Pancreas (tissue), 10 donors: ENCODE measurements at places on chromosomes 4 and X. TPM values are rescaled to one million over a fixed set of nuclear protein-coding genes. Genes with fewer than 3 reads are reported as not detected.

The SYP gene
- total RNA-seq, result 9.8 TPM

- DNase-seq, result no peak
Observed at GRCh38 chrX:22660756-22661155, 339.0 kb upstream of the DDX53 start.

The P2RY10 gene
- 0.14 TPM for total RNA-seq

DNA sequence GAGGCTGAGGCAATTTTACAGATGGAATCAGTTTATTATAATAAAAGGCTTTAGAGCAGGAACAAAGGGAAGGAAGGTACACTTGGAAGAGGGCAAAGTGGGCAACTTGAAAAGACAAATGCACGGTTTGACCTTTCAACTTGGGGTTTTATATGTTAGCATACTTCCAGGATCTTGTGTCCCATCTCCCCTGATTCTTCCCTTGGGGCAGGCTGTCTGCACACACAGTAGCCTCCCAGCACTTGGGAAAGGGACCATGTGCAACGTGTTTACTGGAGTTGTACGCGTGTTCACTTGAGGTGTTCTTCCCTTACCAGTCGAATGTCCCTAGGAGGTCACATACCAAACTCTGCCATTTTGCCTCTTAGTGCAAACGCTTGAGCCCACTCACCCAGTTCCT, 7.3 kb downstream of the PPA2 start:
- DNase-seq, result no peak

The TEX13B gene
- total RNA-seq, result not detected

The DCAF8L2 gene
- total RNA-seq, result not detected

GRCh38 chr4:181189751-181190150, 1053.5 kb upstream of the TENM3 start:
- DNase-seq, result no peak

GRCh38 chr4:83062739-83063138, 27.8 kb downstream of the COPS4 start:
- DNase-seq, result no peak

DNA sequence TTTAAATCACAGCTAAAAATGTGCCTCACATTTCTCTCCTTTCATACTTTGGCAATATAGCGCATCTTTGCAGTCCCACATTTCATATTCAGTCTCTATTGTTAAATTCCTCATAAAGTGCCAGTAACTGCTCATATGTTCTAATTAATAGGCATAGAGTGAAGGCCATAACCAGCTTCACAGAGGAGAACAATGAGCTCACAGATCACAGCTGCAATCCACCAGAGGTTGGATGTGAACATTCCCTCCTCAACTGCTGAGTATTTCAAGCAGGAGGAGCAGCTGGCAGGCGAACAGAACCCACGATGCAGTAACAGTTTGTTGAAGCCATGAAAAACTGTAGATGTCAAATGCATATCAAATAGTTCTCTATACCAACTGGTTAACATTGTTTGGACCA, 2088.7 kb upstream of the AGA start:
- DNase-seq, result no peak

DNA sequence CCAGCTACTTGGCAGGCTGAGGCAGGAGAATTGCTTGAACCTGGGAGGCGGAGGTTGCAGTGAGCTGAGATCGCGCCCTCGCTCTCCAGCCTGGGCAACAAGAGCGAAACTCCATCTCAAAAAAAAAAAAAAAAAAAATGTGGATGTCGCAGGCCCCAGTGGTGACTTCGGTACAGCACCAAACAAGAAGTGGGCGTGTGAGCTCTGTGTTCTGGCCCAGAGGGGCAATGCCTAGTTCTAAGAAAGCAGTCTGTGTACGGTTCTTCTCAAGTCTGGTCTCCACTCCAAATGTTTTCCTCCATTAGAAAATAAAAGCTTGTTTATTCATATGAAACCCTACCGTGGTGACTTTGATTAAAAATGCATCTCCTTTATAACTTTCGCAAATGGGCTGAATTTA, 92.0 kb upstream of the DDX3X start:
- DNase-seq, result no peak

GRCh38 chr4:174592256-174592984, 70.1 kb upstream of the HPGD start:
- no peak for DNase-seq

GRCh38 chr4:176614793-176615192, 177.9 kb downstream of the VEGFC start:
- DNase-seq, result no peak

The SHROOM4 gene
- total RNA-seq, result 1.7 TPM

GRCh38 chr4:15194520-15194919, 192.2 kb downstream of the CPEB2 start:
- DNase-seq, result no peak

DNA sequence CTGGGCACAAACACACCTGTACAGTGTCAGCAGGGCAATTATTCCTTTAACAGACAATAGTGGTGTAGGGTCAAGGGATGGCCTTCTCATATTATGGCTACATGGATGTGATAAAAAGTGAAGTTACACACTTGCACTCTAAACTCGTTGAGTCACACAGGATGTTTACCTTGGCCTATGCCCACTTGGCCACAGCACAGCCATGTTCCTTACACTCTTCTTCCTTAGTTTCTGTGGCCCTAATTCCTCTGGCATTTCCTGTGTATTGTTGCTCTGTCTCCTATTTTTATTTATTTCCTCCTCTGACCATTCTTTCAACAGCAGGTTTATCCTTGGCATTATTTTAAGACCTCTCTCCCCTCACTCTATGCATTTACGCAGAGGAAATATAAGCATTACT, 86.8 kb upstream of the NPFFR2 start:
- no peak for DNase-seq

The PNMA6F gene
- total RNA-seq, result not detected

The SMIM31 gene
- total RNA-seq, result 0.74 TPM

The AMER1 gene
- 3.7 TPM for total RNA-seq

The STATH gene
- total RNA-seq, result not detected

GRCh38 chr4:37236165-37236564, 8.4 kb upstream of the NWD2 start:
- no peak for DNase-seq

GRCh38 chrX:19127649-19128168, 5.4 kb upstream of the ADGRG2 start:
- no peak for DNase-seq

The PNMA6A gene
- 0.46 TPM for total RNA-seq

DNA sequence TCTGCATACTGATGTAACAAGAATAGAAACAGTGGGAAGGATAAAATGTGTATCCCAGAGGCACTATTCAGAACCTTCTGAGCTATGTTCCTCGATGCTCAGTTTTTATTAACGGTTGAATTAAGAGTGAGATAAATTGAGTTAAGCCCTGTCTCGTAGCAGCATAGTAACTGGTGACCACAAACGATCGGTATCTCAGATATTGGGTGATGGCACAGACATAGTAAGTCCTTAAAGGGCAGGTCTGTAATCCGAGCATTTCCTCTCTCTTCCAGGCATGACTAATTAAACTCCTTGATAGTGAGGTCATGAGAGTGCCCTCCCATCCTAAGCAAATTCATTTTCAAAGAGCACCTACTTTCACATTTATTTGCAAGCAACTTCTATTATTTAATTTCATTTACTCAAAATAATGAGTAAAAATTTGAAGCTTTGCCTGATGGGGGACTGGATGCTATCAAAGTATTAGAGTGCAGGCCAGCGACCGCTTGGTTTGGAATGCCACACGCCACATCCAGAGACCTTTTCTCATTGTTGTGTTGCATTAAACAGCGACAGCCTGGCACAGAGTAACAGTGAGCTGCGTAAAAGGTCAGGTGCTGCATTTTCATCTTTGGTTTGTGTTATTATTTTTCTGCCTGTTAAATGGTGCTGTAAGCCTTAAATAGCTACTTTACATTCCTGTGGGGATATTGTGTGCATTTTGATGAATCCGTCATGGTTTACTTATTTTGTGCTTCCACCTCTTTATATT, 101.9 kb downstream of the PCDH7 start:
- no peak for DNase-seq

The ADGRL3 gene
- 0.28 TPM for total RNA-seq

The CFI gene
- total RNA-seq, result 76.2 TPM
